Small intestine (tissue), 16 donors: ENCODE measurements at places on chromosomes 6 and 20. TPM values are rescaled to one million over a fixed set of nuclear protein-coding genes. Genes with fewer than 3 reads are reported as not detected.

GRCh38 chr6:87971605-87972262 is 75.9 kb upstream of the SPACA1 start:
- no peak for DNase-seq

DNA sequence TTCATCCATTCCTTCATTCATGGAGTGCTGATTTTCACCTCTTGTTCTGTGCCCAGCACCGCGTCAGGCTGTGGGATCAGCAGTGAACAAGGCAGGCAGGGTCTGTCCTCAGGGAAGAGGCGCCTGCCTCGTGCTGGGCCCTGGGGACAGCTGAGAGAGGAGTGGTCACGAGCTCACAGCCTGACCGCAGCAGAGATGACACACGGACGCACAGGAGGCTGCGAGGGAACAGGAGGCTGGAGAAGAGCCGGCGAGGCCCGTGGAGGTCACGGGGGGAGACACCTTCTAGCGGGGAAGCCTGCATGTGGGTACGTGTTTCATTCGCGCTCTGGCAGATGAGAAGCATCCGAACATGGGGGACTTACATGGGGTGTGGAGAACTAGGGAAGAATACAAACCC is 27.5 kb downstream of the PXDC1 start:
- DNase-seq = no peak

- DNase-seq = no peak
Observed at GRCh38 chr6:114040871-114041270, 69.9 kb upstream of the HDAC2 start.

The TFAP2A gene
- polyA plus RNA-seq = 0.19 TPM

DNA sequence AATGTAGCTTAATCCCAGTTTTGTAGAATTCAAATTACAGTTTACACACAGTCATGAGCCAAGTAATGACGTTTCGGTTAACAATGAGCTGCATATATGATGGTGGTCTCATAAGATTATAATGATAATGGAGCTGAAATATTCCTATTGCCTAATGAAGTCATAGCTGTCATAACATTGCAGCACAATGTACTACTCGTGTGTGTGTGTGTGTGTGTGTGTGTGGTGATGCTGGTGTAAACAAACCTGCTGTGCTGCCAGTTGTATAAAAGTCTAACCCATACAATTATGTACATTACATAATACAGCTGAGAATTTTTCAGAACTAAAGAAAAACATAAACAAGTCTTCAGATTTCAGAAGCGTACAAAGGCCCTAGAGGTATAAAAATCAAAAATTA is 66.7 kb upstream of the ARID1B start:
- no peak for DNase-seq

- DNase-seq = no peak
Observed at GRCh38 chr20:35120012-35120701, 27.0 kb downstream of the EDEM2 start.

DNA sequence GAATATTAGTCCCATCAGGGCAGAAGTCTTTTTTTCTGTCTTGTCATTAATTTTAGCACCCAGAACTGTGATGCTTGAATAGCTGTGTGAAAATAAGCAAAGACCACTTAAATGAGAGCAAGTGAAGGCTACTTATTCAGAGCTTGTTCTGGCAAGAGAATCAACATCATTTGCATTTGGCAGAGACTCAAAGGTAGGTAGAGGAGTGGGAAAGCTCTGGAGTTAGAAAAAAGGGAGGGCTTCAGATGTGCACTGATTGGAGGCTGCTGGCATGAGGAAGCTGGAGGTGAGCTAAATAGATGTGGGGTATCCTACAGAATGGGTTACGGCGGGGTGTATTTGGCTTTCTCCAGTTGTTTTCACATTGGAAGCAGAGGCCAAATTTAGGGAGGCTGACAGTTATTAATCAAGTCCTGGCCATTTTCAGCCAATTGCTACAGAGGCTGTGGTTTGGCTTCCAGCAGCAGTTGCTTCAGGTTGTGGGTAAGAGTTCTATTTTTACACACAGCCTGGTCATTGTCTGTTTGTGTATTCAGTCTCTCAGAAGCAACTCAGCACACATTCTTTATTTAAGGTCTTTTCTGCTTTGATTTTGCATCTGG is 254.3 kb downstream of the BTBD3 start:
- no peak for DNase-seq

DNA sequence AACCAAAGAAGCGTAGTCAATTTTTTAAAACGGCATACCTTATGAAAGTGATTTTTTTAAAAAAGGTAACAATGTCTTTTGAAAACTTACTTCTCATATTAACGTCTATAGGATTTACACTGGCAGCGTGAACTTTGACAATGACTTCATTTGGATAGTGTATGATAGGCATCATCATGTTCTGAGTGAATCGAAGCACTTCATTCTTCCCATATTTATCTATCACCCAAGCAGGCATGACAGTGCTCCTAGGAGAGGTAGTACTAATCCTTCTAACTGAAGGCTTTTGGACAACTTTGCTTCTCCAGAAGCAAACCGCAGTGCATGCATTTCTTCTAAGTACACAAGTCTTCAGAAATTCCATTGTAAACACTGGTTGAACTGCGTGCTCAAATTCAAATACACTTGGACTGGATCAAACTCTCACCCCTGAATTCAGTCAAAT is 618 bp downstream of the RTN4IP1 start:
- DNase-seq = no peak

GRCh38 chr6:167505782-167506181 is 180.9 kb downstream of the TTLL2 start:
- no peak for DNase-seq

- no peak for DNase-seq
Observed at GRCh38 chr6:101058296-101058695, 177.2 kb upstream of the ASCC3 start.

- DNase-seq = no peak
Observed at GRCh38 chr20:64149141-64149540, 15.1 kb upstream of the MYT1 start.

The HLA-DOB gene
- polyA plus RNA-seq = 0.74 TPM

The PRL gene
- polyA plus RNA-seq = not detected

GRCh38 chr20:40753472-40753871 is 64.4 kb upstream of the MAFB start:
- no peak for DNase-seq

GRCh38 chr6:136102991-136103688 is 147.0 kb downstream of the MTFR2 start:
- no peak for DNase-seq
